ENCODE measurements at places on chromosomes 5 and 9.

DNA sequence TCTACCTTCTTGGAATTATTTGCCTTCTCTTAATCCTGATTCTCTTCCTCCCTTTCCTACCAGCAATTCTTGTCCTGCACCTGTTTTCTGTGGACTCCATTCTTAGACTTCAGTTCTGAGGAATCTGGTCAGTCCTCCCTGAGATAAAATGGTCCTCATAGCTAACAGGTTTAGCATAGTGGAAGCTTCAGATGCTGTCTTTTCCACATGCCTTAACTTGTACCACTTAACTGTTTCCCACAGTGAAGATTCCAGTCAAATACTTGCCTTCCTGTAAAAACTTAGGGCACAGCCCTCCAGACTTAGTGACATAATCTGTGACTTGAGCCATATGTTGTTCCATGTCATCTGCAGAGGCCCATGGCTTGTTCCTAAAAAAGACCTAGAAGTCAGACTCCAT is 261.3 kb downstream of the CWC27 start:
- no peak for DNase-seq

- DNase-seq: no peak
Measured at GRCh38 chr5:81189875-81190498, 43.1 kb upstream of the CKMT2 start.

- no peak for DNase-seq
Measured at GRCh38 chr5:105735704-105736103, 1935.0 kb downstream of the EFNA5 start.

DNA sequence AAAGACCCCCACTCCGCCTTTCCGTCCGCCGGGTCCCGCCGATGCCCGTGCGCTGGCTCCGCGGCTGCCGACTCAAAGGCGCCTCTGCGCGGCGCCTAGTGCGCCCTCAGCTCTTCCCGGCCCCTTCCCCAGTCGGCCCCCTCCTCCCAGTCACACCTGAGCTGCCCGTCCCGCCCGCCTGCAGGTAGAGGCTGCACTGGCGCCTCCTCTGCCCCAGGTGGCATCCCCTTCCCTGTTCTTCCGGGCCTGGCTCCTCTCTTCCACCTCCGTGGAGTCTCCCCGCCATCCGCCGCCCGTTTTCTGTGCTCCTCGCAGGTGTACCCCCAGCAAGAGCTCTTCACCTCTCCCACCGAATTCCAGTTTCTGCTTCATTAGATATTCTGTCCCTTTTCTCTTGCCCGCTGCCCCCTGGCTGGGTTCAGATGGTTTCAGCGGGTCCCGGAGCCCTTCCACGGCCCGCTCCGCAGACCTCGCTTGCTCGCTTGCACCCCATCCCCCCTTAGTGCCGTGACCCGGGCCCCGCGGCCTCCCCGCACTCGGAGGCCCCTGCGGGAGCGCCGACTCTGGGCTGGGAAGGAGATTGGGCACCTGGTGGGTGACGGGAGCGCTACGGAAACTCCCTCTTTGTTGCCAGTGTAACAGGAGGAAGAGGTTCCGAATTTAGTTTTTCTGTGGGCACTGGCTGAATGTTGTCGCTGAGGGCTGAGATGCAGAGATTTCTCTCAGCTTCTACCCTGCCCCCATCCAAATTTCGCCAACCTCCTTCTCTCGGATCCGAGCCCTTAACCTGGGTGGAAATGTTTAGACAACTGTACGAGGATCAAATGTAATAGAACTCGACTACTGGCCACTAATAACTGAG is 809 bp downstream of the SLC44A1 start:
- peak; percentile 94 for DNase-seq

- no peak for DNase-seq
Measured at GRCh38 chr9:99211746-99212145, 10.0 kb downstream of the ALG2 start.

DNA sequence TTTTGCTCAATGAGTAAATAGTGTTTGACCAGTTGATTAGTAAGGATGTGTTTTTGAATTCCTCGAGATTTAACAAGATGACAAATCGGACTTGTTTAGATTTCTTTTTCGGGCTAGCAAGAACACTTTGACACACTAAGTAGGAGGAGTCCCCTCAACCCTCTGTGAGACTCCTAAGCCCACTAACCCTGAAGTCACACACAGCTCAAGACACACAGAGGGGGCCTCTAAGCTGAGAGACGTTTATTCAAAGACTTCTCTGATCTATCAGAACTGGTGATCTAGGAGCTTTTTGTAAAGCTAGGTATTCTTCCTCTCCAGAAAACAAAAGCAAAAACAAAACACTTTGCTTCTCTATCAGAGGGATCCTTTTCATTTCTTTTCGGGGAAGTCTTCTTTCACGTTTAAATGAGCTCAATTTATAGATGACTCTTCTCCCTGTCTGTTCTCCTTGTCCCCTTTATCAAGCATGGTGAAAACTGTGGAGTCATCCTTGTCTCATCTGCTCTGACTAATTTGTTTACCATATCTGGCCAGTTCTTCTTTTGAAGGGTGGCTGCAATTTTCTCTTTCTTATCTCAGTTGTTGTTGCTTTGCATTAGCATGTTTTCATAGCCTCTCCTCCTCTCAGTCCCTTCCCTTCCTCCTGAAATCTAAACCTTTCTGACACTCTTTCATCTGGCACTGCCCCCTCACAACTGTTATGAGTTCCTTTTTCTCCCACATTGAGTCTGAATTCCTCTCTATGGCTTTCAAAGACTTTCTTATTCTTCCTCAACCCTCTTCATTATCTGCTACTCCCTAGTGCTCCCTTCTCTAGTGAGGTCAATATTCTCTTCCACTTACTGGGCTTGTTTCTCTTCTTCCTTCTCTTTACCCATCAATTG is 68.5 kb upstream of the RAI14 start:
- DNase-seq: peak; percentile 24

GRCh38 chr9:95947118-95947517 is 71.6 kb downstream of the ERCC6L2 start:
- no peak for DNase-seq

DNA sequence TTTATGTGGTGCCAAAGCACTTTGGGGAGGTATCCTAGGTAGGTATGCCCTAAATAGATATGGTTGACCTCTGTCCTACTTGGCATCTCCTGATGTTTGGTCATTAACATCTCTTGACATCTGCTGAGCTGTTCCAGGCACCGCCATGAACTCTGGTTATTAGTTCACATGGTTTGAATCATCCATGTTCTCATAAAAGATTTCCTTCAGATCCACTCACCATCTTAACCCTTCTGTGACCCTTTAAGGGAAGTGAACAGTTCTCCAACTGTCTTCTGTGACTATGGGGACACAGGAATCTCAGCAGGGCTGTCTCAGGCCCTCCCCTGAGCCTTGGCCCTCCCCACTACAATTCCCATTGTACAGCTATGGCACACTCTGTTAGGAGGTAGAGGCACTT is 167.7 kb downstream of the CDH6 start:
- no peak for DNase-seq

DNA sequence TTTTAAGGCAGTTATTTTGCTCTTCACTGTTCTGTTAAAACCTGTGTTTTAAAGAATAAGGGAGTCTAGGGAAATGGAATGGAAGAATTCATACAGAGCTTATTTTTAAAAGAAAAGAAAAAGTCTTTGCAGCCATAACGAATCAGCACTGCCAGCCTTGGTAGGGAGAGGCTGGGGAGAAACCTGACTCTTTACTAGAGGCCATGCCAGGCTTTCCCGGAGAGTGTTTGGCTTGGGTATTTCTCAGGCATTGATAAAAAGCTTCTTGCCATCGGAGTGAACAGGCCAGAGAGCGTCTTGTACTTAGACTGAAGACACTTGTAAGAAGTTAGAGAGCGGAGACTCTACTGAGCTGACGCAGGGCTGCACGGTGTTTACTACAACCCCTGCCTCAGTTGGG is 72.7 kb upstream of the NFIL3 start:
- no peak for DNase-seq

- peak; percentile 73 for DNase-seq
Measured at GRCh38 chr5:62139741-62140140, 166.3 kb upstream of the KIF2A start.

- DNase-seq: no peak
Measured at GRCh38 chr9:37870081-37870798, 33.7 kb downstream of the SLC25A51 start.

DNA sequence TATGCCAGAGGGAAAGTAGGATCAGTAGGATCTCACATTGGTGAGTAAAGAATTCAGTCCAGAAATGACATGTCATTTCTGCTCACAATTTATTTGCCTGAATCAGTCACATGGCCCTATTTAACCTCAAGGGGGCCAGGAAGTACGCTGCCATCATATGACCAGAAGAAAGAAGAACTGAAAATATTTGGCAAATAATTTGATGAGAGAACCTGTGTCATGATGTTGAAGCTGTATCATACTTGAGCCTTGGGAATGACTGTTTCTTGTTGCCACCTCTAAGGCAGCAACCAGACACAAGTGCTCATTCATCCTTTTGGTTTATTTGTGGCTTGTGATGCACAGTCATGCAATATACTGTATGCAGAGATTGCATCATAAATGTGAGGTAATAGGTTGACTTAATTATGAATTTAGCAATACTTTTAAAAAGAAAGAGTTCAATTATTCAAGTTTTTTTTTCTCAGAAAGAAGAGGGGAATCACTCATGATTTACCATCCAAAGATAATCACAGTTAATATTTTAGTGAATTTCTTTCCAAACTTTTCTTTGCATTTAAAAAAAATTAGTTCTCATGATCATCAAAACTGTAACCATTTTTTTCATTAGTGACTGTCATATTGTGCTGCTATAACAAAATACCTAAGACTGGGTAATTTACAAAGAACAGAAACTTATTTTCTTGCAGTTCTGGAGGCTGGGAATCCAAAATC is 8.2 kb upstream of the ZFYVE16 start:
- no peak for DNase-seq

DNA sequence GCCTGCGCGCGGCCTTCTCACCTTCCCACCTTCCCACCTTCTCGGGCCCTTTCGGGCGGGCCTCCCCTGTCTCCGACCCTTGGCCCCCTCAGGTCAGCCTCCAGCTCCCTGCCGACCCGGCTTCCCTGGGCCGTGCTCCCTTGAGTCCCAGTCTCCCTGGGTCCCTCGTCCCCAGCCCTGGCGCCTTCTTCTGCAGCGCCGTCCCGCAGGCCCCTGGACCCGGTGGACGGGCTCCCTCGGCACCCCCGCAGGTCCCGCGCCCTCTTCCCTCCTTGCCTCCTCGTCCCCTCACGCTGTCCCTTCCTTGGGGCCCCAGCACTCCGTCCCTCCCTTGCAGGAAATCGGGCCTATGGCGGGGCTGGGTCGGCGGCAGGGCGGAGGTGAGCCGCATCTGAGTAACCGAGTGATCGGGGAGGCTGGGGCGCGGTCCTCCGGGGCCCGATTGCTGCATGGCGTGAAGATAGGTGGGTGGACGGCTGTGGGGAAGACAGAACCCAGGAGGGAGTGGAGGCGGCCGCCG is 7.6 kb downstream of the ARPC5L start:
- DNase-seq: peak; percentile 45

DNA sequence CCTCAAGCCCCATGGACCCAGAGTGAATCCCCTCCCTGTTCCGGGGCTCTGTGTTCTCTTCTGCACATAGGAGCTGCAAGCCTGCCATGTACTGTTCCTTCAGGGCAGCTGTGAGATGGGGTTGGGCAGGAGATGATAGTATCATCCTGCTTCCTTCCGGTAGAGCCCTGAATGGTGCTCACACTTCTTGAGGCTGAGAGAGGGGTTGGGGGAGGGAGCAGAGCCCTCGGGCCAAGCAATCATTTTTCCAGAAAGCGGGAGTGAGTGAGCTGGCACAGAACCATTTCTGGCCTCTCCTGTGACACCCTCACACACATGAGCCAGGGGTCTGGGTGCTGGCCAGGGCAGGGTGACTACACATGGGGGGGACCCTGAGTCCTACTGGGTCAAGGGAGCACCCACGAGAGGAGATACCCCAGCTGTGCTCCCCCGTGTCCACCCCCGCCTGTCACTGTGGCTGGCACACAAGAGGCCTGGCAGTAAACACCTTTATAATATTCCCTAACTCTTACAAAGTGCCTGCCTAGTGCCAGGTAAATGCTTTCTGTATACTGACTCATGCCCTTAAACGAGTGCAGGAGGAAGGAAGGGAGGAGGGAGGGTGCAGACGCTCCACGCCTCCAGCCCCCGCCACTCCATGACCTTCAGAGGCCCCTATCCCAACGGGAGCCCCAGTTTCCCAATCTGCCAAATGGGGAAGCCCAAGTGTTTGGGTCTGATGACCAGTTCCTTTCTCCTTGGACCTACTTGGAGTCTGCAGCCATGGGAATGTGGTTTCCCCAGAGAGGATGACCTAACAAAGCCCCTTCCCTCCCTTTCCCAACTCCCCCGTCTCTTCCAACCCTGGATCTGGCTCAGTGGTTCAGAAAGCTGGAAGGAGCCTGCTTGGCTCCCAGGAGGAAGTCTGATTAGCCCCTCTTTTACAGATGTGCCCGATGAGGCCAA is 15.5 kb downstream of the AKNA start:
- no peak for DNase-seq

DNA sequence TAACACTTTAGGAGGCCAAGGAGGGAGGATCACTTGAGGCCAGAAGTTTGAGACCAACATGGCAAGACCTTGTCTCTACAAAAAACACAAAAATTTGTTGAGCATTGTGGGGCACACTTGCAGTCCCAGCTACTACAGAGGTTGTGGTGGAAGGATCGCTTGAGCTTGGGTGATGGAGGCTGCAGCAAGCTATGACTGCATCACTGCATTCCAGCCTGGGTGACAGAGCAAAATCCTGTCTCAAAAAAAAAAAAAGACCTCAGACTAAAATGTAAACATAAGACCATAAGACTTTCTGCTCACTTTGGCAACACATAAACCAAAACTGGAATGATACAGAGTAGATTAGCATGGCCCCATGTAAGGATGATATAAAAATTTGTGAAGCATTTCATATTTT is 24.6 kb upstream of the NANS start:
- DNase-seq: no peak

GRCh38 chr5:55450050-55450765 is 84.6 kb downstream of the PLPP1 start:
- DNase-seq: no peak

GRCh38 chr9:89386206-89386605 is 67.9 kb downstream of the SECISBP2 start:
- DNase-seq: no peak

GRCh38 chr5:2155556-2155955 is 272.8 kb upstream of the IRX4 start:
- no peak for DNase-seq

GRCh38 chr9:123656565-123656964 is 273.4 kb downstream of the DENND1A start:
- no peak for DNase-seq

DNA sequence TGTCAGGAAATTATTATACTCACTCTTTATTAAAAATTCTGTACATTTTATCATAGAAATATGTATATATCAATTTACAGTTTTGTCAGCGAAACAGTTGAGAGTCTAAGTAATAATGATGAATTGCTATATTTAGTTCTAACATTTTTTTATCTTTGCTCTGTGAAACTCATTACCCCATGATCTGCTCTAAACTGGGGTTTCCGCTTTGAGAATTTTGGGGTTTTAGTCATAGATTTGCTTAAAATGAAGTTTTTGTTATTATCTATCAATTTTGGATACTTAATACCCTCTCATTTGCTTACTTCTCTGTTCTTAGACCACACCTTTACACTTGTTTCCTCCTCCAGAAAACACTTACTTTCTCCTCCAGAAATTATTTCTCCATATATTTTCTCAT is 333.8 kb upstream of the MPDZ start:
- DNase-seq: no peak

DNA sequence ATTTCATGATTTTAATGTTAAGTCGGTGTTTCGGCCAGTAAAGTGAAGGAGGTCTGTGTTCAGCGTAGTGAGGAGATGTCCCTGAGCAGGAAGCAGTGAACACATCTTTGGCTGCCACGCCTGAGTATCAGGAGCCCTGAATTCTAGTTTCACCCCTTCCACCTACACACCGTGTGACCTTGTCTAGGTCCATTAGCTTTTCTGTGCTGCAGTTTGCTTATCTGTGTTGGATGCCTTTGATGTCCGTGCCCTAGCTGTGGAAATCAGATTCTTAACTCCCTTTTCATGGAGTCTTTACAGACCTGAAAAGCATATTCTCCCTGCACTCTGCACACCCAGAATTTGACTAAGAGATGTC is 601 bp downstream of the FBXO38 start:
- DNase-seq: peak; percentile 40
